ENCODE measurements at places on chromosomes 4 and X.

DNA sequence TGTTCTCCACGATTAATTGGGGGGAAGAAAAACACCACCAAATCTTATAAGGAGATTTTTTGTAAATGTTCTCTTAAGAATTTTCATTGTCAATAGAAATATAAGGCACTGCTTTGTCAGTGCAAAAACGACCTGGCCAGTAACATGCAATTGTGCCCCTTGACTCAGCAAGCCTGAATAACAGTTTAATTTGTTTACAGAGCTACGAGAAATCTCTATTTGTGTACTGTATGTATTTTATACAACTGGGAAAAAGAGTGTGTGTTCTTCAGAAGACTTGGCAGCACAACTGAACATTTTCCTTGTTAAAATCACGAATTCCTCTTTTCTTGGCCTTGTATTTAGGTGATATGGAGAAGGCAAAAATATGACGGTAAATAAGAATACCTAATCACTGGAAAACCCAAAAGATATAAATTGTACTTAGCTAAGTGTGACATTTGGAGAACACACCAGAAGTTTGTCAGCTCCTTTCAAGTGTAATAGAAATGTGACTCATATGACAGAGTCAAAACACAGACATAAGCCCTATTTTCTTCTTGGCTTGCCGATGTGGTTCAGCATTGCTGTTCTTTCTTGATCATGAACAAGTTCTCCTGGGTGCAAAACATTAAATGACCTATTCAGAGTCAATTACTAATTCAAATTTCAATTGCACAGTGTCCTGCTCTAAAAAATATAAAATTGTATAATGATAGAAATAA is 945.0 kb upstream of the INTU start:
- peak; percentile 7 for DNase-seq

DNA sequence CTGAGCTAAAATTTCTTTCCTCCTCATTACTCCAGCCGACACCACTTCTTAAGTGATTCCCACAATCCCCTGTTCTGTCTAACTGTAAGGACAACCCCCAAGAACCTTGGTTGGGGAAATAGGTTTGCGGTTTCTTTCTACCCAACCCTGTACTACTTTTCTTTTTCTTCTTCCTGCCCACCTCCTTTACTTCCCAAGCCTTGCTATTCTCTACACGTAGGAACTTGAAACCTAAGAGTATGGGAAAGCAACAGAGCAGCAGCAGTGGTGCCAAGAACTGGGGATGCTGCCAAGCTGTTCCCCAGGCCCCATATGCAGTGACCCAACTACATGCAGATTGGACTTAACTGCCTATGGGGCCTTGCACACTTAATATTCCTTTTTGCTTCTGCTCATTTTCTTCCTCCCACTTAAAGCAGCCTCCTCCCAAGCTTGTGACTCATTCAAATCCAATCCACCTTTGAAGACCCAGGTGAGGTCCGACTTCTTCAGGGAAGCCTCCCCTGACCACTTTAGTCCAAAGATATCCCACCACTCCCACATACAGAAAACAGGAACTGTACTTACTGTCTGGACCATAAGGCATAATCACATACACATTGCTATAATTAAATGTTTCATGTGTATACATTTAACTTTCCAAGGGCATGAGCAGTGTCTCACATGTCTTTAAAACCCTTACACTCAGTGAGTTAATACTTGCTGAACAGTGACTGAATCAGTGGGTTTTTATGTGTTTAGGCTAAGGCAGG is 1.7 kb downstream of the FAM120C start:
- DNase-seq = no peak

DNA sequence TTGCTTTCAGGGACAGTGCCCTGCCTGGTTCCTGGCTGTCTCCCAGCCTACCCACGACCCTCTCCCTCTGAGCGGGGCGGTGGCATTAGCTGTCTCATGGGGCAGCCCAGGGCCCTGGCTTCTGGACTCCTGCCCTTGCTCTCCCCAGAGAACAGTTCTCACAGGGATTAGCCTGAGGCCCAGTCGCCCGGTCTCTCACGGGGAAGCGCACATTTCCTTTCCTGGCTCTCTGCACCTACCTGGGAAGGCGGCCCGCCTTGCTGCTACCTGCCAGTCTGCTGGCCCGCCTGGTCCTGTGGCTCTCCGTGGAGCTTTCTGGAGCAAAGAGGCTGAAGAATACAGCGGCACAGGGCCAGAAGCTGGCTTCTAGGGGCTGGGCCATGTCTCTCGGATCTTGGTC is 128.4 kb downstream of the FHDC1 start:
- DNase-seq = no peak

DNA sequence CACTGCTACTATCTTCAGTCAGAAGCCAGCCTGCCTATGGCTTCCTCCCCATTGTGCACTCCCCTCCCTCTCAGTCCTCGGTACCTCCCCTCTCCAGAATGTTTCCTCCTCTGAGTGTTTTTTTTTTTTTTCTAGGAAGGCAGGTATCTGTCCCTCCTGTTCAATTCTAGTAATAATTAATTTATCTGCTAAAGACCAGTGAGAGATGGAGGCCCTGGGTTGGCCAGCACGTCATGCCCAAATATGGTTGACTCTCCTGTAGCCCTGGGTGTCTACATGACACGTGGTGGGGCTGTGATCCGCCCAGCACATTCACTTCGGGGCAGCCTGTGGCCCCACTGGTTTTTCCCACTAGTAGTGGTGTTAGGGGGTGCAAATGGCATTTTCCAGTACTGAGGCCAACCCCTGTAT is 1.8 kb downstream of the FLNA start:
- DNase-seq = peak; percentile 67

GRCh38 chr4:11489453-11490083 is 60.9 kb upstream of the HS3ST1 start:
- DNase-seq = no peak

GRCh38 chr4:38162240-38162784 is 202.1 kb downstream of the PTTG2 start:
- peak; percentile 60 for DNase-seq

DNA sequence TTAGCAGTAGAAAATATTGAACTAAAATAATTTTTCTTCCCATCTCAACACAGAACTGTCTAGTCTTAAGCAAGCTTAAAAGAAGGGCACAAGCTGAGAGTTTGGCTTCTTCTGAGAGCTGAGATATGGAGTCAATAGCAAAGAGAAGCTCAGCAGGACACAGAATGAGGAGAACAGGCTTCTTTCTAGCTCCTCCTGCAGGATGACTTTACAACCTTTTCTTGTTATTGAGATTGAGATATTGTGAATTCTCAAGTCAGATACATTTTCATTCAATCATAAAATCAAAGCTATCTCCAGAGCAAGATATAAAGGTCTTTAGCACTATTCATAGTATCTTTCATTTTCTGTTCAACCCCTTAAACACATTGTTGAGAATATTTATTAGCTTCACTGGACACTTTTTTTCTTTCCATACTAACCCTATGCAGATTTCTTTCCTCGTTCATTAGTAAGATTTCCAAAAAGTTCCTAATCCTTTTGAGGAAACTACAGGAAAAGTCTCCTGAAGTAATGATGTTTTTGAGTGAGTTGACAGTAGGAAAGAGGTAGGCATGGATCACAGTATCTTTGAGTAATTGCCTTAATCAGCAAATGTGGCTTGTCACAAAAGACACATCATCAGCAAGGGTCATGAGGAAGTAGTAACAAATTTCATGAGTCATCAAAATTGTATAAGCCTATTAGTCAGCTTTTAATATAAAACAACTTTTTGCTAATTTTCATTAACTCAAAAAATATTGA is 17.8 kb upstream of the CXCL3 start:
- peak; percentile 39 for DNase-seq
